PC-3 (cell line): ENCODE measurements at places on chromosomes 11 and 22. TPM values are rescaled to one million over a fixed set of nuclear protein-coding genes. Genes with fewer than 3 reads are reported as not detected.
A peak's percentile ranks its signal among the peaks of the same experiment; 100 is the strongest.

GRCh38 chr11:85822814-85823213 is 11.9 kb upstream of the SYTL2 start:
- DNase-seq, result peak; percentile 62

- no peak for DNase-seq
These were observed 489.6 kb downstream of the MN1 start for GRCh38 chr22:27311698-27312550.

GRCh38 chr11:17991783-17992433 is 20.9 kb downstream of the SERGEF start:
- DNase-seq, result peak; percentile 49

Gene SPI1
- 0.22 TPM in 1 of 2 replicates, not detected in the other for total RNA-seq
